ENCODE measurements at places on chromosomes 6 and 20.

DNA sequence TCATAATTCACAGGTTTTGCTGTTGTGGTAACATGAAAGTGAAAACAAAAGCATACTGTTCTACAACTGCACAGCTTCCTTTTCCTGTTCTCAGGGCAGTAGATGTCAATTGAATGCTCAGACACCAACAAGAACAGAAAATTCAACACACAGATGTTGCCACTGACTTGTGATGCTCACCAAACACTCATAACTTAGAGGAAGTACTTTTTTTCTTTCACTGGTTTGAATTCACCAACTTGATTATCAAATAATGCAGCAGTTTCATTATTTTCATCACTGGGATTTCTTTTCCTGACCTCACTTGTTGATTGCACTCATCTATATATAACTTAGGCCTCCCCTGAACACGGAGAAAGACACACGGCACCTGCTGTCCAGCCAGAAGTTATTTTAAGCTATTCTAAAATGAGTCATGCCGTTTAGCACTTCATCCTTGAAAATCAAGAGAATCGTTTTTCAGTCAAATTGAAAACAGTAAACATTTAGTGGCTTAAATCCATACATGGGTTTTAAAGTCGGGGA lies 949 bp downstream of the TXLNB start:
- peak; percentile 53 for DNase-seq

- no peak for DNase-seq
These were observed 1.6 kb upstream of the FAM135A start for GRCh38 chr6:70411542-70412251.

- DNase-seq, result peak; percentile 38
These were observed 434.1 kb downstream of the RFPL4B start for GRCh38 chr6:112781241-112781640.

DNA sequence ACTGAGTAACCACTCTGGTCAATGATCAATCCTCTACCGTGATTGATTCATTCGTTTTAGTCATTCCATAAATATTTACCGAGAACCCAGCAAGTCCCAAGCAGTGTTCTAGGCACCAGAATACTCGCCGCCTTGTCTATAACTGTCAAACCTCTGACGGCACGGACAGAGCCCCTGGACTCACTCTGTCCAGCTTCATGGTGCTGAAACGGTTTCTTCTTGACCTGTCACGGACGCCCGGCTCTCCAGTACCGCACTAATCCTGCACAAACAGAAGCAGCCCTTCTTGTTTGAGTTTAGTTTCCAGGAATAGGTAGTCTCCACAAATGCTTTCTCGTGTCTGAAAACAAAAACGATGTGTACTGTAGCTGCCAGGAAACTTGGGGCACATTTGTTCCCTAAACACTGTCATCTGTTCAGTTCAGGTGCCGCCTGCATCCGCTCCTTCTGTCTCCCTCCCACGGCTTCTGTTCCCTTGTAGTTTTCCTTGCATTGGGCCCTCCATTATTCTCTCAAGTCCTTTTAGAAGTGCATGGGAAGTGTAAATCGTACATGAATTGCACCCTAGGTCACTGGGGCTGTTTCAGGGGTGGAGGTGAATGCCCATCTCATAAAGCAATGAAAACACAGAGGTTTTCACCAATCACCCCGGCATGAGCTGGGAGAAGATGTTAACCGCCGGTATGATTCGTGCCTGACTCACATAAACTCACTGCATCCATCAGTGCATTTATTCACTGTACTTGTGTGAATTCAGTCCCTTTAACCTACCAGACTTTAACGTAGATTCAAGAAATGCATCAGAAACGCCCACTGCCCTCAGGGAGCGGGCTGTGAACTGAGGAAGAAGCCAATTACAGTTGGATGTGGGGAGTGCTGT lies 209.3 kb upstream of the CDH4 start:
- DNase-seq, result no peak

DNA sequence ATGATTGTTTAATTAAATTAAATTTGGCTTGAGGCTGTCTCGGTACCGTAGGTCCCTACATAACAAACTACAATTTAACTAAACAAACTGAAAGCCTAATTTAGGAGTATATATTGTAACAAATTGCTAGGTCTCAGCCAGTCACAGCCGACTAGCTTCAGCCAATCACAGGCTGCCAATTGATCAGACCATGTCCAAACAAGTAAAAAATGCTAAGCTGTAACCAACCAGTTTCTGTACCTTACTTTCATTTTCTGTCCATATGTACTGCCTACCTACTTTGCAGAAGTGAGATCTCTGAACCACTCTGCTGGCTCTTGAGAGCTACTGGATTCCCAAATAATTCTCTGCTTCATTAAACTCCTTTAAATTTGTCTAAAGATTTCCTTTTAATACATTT lies 648.0 kb upstream of the GJE1 start:
- peak; percentile 24 for DNase-seq

DNA sequence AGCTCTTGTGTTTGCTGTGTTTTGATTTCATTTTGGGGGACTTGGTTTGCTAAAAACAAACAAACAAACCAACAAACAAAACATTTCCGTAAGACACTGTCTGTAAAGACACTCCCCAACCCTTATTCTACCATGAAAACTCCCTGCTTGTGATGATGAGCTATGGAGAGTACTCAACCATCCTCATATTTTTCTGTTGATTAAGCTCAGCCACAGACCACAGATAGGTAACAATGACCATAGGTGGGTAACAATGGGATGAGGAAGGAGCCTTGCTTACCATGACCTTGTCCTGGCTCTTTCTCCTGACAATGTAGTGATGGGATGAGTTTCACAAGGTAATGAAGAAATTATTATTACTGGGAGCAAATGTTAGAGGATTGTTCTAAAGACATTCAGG lies 11.4 kb upstream of the FAM83B start:
- no peak for DNase-seq

DNA sequence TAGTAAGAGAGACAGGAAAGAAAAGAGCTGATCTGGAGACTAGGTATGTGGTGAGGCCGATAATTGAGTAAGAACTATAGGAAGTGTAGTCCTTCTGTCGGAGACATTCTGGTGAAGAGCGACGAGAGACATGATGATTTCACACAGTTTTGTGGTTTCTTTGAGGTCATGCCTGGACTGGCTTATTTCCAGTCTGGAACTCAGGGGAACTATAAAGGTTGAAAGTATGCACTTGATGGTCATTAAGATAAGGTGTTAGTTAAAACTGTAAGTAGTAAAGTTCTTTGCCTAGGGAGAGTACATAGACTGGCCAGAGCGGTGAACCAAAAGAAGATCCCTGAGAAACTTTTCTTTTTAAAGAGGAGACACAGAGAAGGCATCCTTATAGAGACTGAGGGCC lies 68.8 kb downstream of the RFX6 start:
- DNase-seq, result no peak

DNA sequence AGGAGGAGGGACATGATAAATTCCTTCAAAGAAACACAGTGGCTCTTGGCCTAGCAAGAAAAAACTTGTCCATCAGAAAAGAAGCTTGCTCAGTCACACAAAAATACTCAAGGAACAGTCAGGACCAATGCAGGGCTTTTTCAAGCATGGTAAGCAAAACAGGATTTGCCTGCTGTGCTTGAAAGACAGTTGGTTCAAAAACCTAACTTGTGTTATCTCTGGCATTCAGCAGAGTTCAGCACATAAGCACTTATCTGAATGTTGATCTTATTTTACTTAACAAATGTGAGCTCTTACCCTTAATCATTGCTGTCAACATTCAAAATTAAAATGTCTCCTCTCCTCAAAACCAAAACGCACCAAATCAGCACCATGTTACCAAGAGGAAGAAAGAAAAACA lies 38.3 kb downstream of the ATG5 start:
- DNase-seq, result peak; percentile 24

DNA sequence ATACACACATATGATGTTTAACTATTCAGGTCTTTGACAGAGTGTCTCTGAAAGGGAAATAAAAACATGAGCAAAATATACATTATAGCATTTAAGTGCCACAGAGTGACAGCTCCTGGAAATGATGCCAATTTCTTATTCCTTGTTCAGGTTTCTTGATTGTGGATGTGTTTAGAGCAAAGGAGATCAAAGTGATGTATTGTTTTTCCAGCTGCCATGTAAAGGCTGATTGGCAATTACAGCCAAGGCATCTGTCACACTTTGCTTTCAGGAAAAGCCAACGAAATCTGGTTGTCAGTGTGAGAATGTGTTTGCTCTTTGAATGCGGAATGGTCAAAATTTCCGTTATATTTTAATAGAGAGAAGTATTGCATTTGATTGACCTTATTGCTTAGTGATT lies 347.8 kb upstream of the FLRT3 start:
- DNase-seq, result no peak
